Globus pallidus (tissue), 1 donor: ENCODE measurements at places on chromosomes 3 and 15.
A peak's percentile ranks its signal among the peaks of the same experiment; 100 is the strongest.

- DNase-seq, result no peak
Measured at GRCh38 chr3:196122021-196122687, 40.3 kb upstream of the TFRC start.

- no peak for DNase-seq
Measured at GRCh38 chr3:15272426-15273196, 59.8 kb downstream of the SH3BP5 start.

DNA sequence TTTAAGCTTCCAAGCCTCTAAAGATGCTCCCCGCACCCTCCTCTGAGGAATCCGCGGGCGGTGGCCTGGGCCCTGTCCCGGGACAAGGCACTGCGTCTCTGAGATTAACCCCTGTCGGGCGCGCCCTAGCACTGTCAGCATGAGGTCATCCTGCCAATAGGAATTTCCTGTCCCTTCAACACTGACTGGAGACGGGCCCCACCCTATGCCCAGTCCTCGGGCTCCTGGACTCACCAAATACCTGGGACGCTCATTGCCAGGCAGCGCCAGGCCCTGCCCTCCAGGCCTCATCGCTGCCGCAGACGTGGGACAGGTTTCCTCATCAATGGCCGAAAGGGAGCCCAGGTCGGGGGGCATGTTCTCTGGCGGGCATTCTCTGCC is 67.6 kb upstream of the SH3GL3 start:
- no peak for DNase-seq

DNA sequence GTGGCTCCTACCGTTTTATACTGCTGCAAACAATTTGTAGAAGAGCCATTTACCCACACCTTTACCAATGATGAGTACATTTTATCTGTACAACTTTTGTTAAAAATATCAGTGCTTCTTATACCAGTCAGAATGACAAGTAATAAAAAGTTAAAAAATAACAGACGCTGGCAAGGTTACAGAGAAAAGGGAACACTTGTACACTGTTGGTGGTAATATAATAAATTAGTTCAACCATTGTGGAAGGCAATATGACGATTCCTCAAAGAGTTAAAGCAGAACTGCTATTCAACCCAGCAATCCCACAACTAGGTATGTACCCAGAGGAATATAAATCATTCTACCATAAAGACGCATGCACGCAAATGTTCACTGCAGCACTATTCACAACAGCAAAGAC is 51.9 kb downstream of the ARRDC4 start:
- no peak for DNase-seq

DNA sequence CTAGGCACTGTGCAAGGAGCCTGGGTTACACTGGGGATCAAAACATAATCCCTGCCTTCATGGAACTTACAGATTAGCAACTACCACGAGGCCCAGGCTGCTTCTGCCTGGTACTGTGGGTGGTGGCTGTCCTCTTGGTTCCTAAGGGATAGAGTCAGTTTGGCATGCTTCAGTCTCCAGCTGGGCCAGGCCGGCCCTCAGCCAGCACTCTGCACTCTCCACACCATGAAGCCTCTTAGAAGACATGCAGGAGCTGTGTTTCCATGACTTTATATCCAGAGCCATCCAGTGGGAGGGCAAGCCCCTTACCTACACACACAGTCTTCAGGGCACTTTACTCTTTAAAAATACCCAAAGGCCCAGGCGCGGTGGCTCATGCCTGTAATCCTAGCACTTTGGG is 54.4 kb downstream of the ATP1B3 start:
- DNase-seq, result no peak

GRCh38 chr3:84836961-84837360 is 121.8 kb upstream of the CADM2 start:
- DNase-seq, result no peak

GRCh38 chr3:112122870-112123269 is 10.2 kb downstream of the GCSAM start:
- no peak for DNase-seq

DNA sequence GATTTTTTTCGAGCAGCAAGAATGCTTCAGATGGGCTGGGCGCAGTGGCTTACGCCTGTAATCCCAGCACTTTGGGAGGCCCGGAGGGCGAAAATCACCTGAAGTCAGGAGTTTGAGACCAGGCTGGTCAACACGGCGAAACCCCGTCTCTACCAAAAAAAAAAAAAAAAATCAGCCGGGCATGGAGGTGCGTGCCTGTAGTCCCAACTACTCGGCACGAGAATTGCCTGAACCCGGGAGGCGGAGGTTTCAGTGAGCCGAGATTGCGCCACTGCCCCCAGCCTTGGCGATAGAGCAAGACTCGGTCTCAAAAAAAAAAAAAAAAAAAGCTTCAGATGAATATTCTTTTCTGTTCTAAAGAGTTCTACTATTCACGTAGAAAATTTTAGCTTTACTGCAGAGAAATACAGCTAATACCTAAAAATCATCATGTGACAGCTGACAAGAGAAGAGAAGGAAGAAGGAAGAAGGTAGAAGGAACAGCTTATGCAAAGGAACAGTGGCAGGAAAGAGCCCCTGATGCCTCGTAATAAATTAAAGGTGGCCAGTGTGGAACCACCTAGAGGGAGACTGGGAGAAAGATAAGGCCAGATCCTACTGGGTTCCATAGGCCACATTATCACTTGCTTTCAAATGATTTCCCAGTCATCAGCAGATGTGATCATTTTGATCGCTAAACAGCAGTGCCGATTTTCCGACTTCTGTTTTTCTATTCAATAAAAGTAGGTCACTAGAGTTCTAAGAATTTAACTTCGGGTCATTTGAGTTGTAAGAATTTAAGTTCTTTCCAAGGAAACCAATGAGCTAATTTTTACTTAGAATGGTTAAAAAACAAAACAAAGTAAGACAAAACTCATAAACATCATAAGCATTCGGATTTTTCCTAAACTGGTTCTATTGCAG is 1.5 kb downstream of the CMTM6 start:
- DNase-seq, result no peak

GRCh38 chr3:84444726-84445521 is 513.9 kb upstream of the CADM2 start:
- no peak for DNase-seq

GRCh38 chr3:196311-197148 is at the start of gene CHL1:
CHL1 (plus strand) TSS chr3:196763; CDS start chr3:319777, 123,014 bp downstream.
- no peak for DNase-seq

- no peak for DNase-seq
Measured at GRCh38 chr3:12916159-12916558, 74.8 kb upstream of the RPL32 start.

DNA sequence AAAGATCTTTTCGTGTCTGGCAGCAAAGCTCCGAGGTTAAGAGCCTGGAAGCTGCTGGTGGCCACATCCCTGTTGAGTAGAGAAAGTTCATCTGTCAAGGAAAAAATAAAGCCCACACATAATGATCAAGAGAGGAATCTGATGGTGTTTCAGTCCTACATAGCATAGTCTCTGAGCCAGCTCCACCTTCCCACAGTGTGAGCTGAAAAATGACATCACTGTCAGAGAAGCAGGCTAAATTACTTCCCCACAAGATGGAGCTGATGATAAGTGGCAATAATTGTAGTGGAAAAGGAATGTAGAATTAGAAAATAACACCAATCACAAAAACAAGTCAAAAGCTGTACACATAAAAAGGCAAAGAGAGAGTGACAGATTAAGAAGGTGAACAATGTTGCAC is 84.5 kb downstream of the AQP9 start:
- no peak for DNase-seq

DNA sequence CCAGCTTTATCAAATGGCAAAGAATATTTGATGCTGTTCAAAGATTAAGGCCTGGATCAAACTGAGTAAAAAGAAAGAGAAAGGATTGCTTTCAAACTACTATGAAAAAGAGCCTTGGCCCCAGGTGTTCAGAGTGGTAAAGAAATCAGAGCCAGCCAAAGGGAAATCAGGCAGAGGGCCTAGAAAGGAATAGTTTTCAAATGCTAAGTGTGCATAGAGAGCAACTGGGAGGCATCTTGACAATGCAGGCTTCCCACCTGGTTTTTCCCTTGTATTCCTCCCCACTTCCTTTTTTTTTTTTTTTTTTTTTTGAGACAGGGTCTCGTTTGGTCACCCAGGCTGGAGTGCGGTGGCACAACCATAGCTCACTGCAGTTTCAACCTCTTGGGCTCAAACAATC is 340.2 kb upstream of the ADAMTS9 start:
- no peak for DNase-seq

GRCh38 chr15:85008474-85009260 is 27.0 kb downstream of the PDE8A start:
- no peak for DNase-seq

DNA sequence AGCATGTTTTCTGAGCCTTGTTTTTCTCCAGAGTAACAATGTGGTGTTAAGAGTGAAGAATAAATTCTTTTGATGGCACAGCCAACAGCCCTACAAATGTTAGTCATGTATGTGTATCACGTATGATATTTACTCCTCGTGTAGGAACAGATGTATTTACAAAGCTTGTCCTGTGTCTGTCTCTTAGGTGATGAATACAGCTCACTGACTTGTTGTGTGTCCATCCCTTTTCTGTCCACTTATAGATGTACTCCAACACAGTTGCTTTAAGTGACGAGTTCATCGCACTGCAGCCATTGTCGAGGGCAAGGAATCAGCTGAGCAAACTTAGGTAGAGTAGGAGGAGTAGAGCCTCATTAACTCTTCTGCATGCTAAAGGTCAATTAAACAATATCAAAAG is 78.1 kb downstream of the DCUN1D1 start:
- DNase-seq, result peak; percentile 31

DNA sequence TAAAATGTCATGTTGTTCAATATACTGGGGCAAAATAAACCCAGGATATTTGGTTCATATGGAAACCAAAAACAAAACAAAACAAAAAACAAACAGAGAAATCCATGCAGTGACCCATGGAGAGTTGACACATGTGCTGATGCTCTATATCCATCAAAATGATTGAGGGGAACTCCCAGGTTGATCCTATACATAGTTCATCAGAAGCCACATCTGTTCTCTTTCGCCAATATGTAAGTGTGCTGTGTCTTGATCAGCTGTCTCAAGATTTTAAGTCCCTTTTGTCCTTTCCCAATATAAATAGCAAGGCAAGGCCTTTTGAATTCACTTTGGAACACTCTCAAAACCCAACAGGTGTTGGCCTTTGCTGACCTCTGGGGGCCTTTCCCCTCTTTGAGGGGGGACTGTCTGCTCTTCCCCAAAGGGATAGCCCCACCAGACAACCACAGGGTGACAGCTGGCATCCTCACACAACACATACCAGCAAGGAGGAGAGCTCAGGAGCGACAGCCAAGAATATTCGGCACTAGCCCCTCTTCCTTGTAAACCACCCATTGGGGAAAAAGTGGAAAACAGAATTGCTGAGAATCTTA is 209.4 kb upstream of the CD96 start:
- no peak for DNase-seq

- DNase-seq, result peak; percentile 11
Measured at GRCh38 chr3:186640473-186640818, 247 bp downstream of the FETUB start.

- DNase-seq, result peak; percentile 42
Measured at GRCh38 chr15:64045774-64046420, 388 bp downstream of the DAPK2 start.

- no peak for DNase-seq
Measured at GRCh38 chr3:113662824-113663223, 33.6 kb downstream of the USF3 start.

- no peak for DNase-seq
Measured at GRCh38 chr15:65762399-65762798, 29.7 kb downstream of the DENND4A start.

GRCh38 chr3:16385151-16385550 is 120.1 kb downstream of the OXNAD1 start:
- no peak for DNase-seq

DNA sequence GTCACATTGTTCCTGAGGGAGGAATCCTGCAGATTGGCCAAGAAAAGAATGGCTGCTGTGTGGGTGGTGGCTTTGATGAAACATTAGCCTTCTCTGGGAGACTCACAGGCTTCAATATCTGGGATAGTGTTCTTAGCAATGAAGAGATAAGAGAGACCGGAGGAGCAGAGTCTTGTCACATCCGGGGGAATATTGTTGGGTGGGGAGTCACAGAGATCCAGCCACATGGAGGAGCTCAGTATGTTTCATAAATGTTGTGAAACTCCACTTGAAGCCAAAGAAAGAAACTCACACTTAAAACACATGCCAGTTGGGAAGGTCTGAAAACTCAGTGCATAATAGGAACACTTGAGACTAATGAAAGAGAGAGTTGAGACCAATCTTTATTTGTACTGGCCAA is 6.1 kb downstream of the PTX3 start:
- DNase-seq, result no peak

GRCh38 chr15:58486564-58486963 is 54.8 kb downstream of the LIPC start:
- DNase-seq, result no peak

DNA sequence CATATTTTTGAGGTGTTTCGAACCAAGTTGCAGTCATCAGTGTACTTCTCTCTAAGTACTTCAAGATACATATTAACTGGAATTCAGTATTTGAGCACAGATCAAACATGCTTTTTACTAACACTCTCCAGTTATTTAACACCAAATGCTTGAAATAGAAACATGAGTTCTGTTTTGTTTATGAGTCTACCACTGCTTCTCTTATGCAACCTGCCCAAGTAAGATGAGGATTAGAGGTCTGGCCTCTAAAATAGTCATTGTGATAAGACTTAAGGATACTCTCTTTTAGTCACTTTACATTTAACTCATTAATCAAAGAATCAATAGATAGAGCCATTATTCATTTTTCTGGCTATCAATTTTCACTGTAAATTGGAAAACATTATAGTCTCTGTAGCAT is 156.2 kb upstream of the THRB start:
- no peak for DNase-seq
